ENCODE measurements at places on chromosomes 6 and 20.

GRCh38 chr6:168158980-168159349 is 80.0 kb upstream of the FRMD1 start:
- no peak for DNase-seq

- DNase-seq, result no peak
Measured at GRCh38 chr6:7727086-7727945, 1.4 kb downstream of the BMP6 start.

DNA sequence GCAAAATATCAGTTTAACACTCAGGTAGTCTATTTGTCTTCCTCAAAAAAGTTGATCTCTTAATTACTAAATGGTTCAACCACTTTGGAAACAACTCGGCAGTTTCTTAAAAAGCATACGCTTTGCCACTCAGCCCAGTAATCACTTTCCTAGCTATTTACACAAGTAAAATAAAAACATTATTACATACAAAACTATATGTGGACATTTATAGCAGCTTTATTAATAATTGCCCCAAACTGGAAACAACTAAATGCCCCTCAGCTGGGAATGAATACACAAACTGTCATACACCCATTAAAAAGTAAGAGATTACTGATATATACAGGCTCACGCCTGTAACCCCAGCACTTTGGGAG is 7.4 kb downstream of the EEF1A1 start:
- no peak for DNase-seq

DNA sequence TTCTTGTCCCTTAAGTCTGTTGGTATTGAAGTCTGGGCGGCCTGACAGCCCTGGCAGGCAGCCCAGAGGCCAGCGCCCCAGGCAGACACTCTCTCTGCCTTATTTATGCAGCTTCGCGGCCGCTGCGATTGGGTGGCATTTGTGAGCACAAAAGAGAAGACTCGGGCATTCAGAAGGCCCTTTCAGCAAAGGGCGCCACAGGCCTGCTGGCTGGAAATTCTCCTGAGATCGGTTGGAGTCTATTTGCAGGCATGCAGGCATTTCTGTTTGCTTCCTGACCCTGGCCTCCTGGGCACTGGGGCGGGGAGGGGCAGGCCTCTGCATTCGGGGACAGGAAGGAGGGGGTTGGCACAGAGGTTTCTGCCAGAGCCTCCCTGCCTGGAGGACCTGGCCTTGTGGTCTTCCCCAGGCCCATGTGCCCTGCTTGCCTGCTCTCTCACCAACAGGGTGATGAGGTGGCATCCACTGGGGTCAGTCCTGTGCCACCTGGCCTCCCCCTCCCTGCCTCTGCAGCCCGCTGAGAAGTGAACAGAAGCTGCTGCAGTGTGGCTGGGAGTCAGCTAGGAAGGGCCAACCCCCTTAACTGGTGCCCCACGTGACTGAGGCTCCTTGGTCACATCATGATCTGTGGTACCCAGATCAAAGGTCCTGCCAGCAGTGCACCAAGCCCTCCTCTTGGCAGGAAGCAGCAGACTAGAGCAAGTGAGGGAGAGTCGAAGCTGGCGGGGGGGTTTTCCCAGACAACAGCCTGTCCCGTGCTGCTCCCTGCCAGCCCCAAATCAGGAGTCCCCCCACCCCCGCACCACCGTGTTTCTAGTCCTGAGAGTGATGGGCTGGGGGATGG is 16.6 kb upstream of the CCDC167 start:
- no peak for DNase-seq

GRCh38 chr6:16129623-16130401 is 926 bp downstream of the MYLIP start:
- DNase-seq, result no peak

GRCh38 chr6:119296036-119297035 is 53.2 kb downstream of the MAN1A1 start:
- no peak for DNase-seq

DNA sequence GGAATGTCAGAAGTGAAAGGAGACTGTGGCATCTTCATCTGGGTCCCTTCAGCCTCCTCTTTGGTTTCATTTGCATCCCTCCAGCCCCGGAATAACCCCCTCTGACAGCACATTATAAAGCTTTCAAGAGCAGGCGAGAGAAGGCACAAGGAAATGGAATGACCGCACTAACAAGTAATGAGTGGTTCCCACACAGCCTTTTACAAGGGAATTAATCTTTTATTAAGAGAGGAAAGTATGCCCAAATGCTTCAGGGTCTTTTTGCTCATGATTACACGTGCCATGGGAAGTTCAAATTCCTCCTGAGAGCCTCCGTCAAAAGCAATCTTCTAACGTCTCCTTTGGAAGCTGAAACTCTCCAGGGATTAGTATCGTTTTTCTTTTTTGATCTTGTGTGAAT is 347.0 kb downstream of the BTBD3 start:
- no peak for DNase-seq

DNA sequence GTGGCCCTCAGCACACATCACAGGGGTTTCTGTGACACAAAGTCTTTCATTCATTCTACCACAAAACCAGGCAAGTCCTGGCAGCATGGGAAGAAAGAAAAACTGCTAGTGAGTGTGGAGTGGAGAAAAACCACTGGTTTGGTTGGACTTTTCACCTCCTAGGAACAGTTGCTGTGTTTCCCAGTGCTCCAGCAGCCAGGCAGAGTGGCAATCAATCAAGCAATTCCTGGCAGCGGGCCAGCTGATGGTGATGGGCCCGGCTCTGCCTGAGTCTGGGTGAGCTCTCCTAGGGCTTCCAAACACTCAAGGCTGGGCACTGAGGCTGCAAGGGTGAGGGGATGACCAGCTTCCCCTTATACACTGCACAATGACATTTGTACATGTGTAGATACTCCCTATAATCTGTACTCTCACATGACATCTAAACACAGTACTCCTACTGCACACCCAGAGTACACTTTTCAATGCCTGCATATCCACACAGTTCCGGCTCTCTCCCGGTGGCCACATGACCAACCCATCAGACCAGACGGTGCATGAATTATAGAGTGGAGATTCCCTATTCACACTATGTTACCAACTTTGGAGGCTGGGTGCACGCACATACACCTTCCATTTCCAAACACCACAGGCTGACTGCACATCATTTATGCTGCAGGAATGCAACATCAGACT is 156.6 kb downstream of the UNC5CL start:
- DNase-seq, result no peak

DNA sequence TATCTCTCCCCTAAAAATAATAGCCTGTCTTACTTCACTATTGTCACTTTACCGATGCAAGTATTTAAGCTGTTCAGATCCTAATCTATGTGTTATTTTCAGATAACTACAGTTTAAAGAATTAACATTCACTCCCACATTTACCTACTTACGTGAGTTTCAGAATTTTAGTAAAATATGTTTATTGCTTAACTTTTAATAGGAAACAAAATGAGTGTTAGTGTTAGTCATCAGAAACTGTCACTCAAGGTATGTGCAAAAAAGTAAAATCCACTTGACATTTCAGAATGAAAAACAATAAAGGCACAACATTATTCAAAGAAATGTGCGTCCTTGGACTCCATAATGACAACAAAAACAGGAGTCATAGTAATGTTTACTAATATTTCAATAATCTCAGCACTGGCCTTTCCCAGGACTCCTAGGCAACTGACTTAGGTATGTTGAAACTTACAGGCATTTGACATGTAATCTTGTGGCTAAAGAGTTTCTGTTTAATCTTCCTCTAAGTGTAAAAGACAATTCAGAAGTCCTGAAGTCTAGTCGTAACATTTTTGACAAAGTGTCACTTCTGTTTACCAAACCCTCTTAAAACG is 4.5 kb downstream of the ATXN1 start:
- DNase-seq, result no peak

- DNase-seq, result no peak
Measured at GRCh38 chr6:98469141-98469540, 365.2 kb upstream of the POU3F2 start.

- no peak for DNase-seq
Measured at GRCh38 chr20:34311118-34312023, 8.2 kb upstream of the AHCY start.

GRCh38 chr6:168440520-168441433 is at the start of gene SMOC2:
Gene SMOC2 (plus strand): TSS chr6:168441184. CDS start chr6:168441371, 187 bp downstream.
- DNase-seq, result no peak

DNA sequence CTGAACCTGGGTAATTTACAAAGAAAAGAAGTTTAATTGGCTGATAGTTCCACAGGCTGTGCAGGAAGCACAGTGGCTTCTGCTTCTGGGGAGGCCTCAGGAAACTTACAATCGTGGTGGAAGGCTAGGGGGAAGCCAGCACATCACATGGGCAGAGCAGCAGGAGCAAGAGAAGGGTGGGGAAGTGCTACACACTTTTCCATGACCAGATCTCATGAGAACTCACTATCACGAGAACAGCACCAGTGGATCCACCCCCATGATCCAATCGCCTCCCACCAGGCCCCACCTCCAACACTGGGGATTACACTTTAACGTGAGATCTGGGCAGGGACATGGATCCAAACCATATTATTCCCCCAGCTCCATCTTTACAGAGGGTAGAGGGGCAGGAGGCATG is 166.4 kb downstream of the NFATC2 start:
- no peak for DNase-seq

DNA sequence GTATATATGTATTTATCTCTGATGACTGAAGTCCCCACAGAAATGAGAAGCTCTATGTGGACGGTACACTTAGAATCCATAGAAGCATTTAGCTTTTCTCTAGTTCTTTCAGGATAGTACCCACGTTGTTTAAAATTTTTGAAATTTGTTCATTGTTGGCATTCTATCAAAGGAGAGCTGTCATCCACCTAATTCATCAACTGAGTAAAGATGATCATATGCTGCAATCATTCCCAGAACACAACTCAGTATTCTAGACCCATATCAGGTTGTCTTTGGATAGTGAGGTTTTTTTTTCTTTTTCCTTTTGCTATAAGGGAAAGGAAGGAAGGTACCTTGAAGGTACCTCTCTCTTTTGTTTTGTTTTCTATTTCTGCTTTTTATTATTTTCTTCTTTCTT is 9.3 kb downstream of the SERAC1 start:
- DNase-seq, result no peak

DNA sequence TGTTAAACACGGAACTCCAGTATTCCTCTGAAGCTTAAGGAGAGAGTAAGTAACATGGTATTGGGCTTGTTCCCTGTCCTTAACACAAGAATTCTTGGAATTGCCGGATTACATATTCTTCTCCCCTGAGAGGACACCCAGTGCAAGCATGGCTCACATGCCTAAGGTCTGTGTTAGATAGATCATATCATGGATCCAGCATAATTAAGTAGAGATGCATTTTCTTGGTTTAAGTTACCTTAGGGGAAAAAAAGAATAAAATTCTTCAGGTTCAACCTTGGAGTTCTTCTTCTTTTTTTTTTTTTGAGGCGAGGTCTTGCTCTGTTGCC is 53.9 kb downstream of the AKAP12 start:
- DNase-seq, result no peak

GRCh38 chr6:150016324-150017185 is 8.8 kb downstream of the RAET1L start:
- DNase-seq, result no peak

DNA sequence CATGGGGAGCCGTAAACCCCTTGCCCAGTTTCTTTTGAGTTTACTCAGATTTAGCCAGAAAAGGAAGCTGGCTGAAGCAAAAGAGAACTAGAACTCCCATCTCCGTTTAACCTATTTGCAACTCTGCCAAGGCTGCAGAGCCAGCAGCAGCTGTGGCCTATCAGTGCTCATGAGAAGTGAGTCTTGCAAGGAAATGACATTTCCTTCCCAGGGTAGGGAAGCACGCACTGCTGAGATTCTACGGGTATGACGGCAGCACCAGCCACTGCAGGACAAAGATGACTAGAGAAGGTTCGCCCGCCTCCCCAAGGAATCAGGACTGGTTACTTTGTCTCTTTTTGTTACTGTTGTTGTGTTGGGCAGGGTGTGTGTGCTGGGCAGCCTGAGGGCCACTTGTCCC is 47.6 kb downstream of the PPP1R3G start:
- no peak for DNase-seq

- no peak for DNase-seq
Measured at GRCh38 chr6:41705996-41706835, 29.2 kb downstream of the TFEB start.

GRCh38 chr6:168469521-168469920 is 28.5 kb downstream of the SMOC2 start:
- no peak for DNase-seq

DNA sequence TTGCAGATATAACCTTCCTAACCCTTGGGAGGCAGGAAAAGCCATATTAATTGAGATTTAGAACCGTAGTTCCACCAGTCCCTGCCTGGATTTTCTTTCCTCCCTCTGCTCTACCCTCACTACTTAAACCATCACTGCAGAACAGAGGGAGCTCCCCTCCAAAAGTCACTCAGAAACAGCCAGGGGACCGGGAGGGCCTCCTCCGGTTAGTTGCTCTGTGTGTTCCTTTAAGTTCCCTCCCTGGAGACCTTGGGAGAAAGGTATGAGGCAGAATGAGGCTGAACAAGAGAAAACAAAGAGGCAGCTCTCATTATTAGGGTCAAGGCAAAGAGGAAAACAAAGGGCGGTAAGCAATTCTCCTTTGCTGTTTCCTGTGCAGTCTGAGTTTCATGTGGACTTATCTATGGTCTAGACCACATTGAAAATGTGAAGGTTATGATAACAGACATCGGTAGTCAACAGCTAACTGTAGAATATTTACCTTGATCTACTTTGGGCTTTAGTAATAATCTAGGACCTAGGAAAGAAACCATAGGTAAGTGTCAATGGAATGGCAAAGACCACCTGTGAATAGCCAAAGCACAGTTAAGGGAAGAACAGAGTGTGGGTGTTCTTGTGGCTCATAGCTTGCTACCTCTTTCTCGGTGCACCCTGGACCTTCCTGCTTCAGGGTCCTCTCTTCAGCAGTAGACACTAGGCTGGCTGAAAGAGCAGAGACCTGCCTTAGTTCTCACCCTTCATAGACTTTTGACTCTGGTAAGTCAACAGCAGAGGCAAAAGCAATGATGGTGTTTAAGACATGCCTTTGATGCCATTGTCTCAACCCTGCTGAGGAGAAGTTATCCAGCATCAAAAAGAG is 250.9 kb upstream of the CITED2 start:
- no peak for DNase-seq
